NCI-H1930 (cell line): ENCODE measurements at places on chromosomes 1 and 21.
A peak's percentile ranks its signal among the peaks of the same experiment; 100 is the strongest.

DNA sequence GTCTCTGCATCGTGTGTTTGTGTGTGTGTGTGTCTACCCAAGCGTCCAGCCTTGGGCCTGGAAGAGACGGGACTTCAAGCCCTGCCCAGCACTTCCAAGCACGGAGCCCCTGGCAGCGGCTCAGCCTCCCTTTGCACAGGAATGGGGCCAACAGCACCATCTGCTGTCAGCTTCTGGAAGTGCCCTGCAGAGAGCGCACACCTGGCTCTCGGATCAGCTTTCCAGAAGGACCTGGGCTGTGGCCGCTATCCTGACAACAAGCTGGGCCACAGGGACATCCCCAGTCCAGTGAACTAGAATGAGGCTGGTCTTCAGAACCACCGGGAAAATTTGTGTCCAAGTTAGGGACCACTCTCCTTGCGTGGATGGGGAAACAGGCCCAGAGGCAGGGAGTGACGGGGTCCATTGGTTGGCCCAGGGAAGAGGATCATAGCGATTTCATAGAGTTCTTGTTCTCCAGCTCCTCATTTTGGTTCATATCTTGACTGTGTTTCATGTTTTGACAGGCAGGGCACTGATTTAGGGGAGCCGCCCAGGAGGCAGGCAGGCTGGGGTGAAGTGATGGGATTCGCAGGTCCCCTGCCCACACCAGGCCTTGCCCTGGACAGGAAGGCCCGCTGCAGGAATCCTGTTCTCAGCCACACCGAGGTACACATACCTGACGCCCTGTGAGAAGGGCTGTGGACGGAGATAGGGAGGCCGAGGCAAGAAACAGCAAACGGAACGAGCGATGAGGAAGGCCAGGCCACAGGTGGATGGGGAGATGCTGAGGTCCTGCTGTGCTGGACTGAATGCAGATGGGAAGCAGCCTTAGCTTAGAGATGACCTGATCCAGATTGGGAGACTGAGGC, 38.4 kb downstream of the TAS1R2 start:
- peak; percentile 50 for DNase-seq

- DNase-seq, result no peak
Observed at GRCh38 chr1:85058786-85059185, 10.5 kb upstream of the MCOLN3 start.

GRCh38 chr21:44259082-44259705, 2.5 kb downstream of the DNMT3L start:
- DNase-seq, result no peak

- DNase-seq, result no peak
Observed at GRCh38 chr1:93679546-93679945, 2.1 kb downstream of the BCAR3 start.

DNA sequence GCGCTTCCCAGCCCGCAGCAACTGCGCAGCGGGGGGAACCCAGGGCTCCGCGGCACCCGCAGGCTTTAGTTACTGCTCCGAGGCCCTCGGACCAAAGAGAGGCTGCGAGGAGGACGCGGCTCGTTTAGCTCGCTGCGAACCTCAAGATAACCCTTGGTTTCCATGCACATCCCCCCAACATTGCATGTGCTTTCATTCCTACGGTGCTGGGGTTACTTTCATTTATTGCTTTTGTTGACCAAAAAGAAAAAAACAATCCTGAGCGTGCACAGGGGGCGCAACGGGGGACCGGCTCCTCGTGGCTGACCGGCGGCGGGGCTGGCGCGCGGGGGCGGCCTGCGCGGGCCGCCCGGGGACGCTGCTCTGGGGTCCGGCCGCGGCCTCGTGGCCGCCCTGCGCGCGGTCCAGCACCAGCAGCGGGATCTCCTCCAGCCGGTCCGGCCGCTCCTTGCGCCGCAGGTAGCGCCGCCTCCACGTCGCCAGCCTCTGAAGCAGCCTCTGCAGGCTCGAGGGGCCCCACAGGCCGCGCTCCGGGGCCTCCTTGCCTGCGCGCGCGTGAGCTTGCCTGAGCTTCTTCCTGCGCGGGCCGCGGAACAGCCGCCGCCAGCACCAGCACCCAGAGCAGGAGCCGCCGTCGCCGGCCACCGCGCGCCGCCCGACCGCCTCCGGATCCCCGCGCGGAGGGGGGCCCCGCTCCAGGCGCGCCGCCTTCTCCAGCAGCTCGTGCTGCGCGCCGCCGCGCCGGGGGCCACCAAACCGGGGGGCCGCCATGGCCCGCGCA, 77.4 kb downstream of the DESI2 start:
- no peak for DNase-seq

GRCh38 chr1:201009962-201010645, 13.4 kb downstream of the KIF21B start:
- no peak for DNase-seq

DNA sequence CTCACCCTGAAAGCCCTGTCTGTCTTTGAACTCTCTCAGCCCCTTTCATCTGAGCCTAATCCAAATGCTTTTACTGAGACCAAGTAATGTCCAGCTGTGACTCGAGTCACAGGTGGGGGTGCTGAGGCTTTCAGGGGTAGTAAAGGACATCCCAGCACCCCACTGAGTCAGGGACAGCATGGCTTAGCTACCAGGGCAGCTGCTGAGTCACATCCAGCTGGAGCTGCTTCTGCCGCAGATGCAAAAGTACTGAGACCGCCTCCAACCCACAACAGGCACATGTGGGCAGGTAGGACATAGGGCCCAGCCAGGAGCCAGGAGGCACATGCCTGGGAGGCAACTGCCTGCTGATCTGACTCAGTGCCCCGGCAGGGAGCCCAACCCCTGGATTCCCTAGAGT, 6.7 kb upstream of the VSIG8 start:
- DNase-seq, result no peak

- DNase-seq, result no peak
Observed at GRCh38 chr1:64502931-64503330, 33.0 kb downstream of the CACHD1 start.

DNA sequence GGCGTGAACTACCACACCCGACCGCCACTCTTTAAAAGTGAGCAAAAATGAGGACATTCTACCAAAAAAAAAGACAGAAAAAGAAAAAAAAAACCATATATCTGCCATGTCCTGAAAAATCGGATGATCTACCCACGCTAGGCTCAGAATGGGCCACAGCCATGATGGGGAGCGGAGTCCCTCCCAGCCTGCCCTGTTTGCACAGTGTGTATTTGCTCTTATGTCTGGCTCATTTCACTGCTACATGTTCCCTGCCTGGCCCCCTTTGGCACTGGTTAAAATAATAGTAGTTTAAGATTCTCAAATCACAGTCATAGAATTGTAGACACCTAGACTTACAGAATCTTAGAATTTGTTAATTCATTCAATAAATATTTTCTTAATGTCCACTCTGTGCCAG, 121.9 kb downstream of the PTPRU start:
- DNase-seq, result no peak

DNA sequence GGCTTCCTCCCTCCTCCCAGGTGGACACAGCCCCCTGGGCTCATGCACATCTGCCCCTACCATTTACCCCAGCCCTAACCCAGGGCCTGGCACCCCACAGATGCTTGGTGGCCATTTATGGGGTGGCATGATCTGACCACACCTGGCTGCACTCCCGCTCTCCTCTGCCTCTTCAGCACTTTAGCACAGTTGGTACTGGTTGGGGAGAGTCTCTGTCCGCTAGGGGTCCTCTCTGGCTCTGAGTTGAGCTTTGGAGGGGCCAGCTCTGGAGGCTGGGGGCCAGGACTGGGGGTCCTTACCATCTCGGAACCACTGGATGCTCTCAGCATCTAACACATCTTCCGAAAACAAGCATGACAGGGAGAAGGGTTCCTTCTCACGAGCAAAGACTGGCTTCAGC, 17.4 kb downstream of the MYOM3 start:
- DNase-seq, result no peak

GRCh38 chr1:114703242-114703641, 7.9 kb upstream of the AMPD1 start:
- no peak for DNase-seq

DNA sequence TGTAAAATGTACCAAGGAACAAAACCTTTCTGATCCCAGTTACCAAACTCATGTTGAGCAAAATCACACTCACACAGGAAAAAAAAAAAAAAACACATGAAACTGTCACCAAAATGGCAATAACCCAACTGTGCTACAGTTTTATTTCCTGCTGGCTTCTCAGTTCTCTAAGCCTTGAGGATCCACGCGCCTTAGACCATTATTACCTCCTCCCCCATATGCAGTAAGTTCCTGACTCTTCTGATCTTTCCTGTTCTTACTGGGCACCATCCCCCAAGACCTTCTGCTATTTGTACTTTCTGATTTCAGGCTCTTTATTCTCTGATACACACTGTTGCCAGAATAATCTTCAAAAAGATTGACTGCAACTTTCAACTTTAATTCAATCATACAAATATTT, 79.6 kb downstream of the SLC45A1 start:
- DNase-seq, result no peak

- no peak for DNase-seq
Observed at GRCh38 chr1:88649932-88650331, 34.1 kb upstream of the PKN2 start.

DNA sequence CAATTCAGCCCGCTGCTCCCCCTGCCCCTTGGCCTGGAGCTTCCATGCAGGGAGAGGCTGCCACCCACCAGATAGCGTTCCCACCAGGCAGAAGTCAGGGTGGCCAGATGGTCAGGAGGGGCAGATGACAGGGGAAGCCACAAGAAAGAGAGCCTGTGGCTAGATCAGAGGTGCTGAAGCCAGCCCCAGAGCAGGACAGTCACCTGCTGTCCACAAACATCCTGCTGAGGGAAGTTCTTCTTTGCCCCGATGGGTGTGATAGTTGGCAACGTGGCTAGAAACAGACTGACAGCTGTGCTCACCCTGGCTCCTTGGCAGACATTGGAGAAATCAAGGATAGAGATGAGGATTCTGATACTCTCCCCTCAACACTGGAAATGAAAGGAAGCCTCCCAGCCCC, 27.2 kb upstream of the SRP9 start:
- no peak for DNase-seq

GRCh38 chr1:25807480-25808390, 7.7 kb downstream of the SELENON start:
- no peak for DNase-seq

- DNase-seq, result no peak
Observed at GRCh38 chr21:27743971-27744564, 777.2 kb upstream of the ADAMTS5 start.

GRCh38 chr1:170240409-170240808, 94.7 kb downstream of the NTMT2 start:
- no peak for DNase-seq
